Aorta (tissue), 5 donors: ENCODE measurements at places on chromosomes 12 and 14. TPM values are rescaled to one million over a fixed set of nuclear protein-coding genes. Genes with fewer than 3 reads are reported as not detected.

DNA sequence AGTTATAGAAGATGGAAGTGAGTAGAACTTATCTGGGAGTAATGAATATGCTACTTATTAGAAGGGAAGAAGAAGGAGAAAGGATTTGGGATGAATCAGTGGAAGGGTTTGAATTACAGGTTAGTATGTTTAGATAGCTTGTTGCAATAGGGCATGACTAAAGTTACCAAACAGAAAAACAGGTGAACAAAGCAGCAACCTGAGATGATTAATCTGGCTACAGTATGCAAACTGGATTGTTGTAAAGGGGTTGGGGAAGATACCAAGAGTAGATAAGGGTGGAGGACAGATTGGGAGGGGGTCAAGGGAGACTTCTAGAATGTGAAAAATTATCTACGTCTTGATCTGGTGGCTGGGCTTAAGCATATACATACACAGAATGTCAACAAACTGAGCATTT lies 73.4 kb upstream of the CLEC14A start:
- H3K27me3 ChIP-seq, result no peaks in the 10 kb centered on the region
- no peaks in the 10 kb centered on the region for H3K36me3 ChIP-seq
- H3K4me3 ChIP-seq, result no peak overlapping the region
- H3K27ac ChIP-seq, result no peak overlapping the region
- DNase-seq, result no peak

DNA sequence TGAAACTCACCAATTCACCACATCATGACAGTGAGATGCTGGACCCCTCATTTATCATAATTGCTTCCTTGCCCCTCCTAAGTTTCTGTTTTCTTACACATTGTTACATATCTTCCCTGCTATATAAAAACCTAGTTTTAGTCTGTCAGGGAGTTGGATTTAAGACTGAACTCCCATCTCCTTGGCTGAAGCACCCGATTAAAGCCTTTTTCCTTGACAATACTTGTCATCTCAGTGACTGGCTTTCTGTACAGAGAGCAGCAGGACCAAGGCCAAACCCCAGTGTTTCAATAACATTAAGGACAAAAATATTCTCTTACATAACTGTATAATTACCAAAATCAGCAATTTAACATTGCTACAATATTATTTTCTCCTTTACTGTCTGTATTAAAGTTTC lies 928.4 kb downstream of the TMTC2 start:
- H3K4me1 ChIP-seq, result no peaks in the 10 kb centered on the region
- DNase-seq, result no peak
- H3K27me3 ChIP-seq, result no peaks in the 10 kb centered on the region
- H3K36me3 ChIP-seq, result no peaks in the 10 kb centered on the region
- no peak overlapping the region for H3K27ac ChIP-seq
- H3K4me3 ChIP-seq, result no peak overlapping the region

GRCh38 chr14:54979039-54979438 lies 47.9 kb downstream of the WDHD1 start:
- H3K36me3 ChIP-seq, result no peaks in the 10 kb centered on the region
- H3K27me3 ChIP-seq, result no peaks in the 10 kb centered on the region
- H3K4me3 ChIP-seq, result no peak overlapping the region
- H3K4me1 ChIP-seq, result no peaks in the 10 kb centered on the region
- H3K27ac ChIP-seq, result no peak overlapping the region

DNA sequence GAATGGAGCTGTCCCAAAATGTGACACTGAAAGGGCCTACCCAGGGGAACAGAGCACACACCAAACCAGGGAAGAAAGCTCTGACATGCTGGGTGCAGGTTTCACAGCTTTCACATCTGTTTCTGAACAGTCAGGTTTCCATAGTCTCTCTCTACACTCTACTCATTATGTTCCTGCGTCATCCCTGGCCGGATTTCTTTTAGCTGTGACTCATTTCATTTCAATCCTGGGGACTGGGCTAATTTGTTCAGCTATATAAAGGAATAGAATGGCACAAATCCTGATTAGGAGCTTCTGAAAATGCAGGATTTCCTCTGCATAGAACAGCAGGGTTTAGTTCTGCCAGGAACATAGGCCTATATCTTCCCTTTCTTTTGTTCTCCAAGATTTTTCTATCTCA lies 649.8 kb downstream of the RPS29 start:
- H3K36me3 ChIP-seq, result no peaks in the 10 kb centered on the region
- no peaks in the 10 kb centered on the region for H3K4me1 ChIP-seq
- DNase-seq, result no peak
- no peak overlapping the region for H3K4me3 ChIP-seq
- no peak overlapping the region for H3K27ac ChIP-seq

DNA sequence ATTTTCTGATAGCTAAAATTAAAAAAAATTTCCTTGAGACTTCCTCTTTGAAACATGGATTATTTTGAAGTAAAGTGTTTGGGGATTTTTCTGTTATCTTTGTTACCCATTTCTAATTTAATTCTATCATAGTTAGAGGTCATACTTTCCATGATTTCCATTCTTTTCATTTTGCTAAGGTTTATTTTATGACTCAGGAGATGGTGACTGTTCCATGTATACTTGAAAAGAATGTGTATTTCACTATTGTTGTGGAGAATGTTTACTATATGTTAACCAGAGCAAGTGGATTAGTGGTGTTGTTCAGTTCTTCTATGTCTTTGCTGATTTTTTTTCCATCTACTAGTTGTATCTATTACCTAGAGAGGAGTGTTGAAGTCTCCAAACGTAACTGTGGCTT lies 250.5 kb upstream of the PELI2 start:
- no peak overlapping the region for H3K27ac ChIP-seq
- H3K4me1 ChIP-seq, result no peaks in the 10 kb centered on the region

DNA sequence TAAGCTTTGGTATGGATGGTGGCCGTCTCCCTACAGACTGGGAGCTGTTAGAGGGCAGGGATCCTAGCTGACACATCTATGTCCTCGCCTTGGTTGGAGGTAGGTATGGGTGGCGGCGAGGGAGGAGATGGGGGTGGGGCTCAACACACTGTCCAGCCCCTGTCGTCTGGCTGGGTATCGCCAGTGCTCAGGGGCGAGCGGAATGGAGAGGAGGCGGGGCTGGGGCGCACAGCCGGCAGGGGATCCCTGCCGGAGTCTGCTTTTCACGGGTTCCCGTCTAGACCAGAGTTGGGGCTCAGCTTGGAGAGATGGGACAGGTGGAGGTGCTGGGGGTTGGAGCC lies 16.1 kb downstream of the TAMALIN start:
- H3K36me3 ChIP-seq, result no peaks in the 10 kb centered on the region
- no peaks in the 10 kb centered on the region for H3K27me3 ChIP-seq
- no peak for DNase-seq
- H3K4me1 ChIP-seq, result no peaks in the 10 kb centered on the region

- no peaks in the 10 kb centered on the region for H3K4me1 ChIP-seq
- H3K36me3 ChIP-seq, result no peaks in the 10 kb centered on the region
- H3K27me3 ChIP-seq, result no peaks in the 10 kb centered on the region
- no peak for DNase-seq
- H3K4me3 ChIP-seq, result no peak overlapping the region
These were observed 786.8 kb downstream of the DIO2 start for GRCh38 chr14:79424462-79424861.

DNA sequence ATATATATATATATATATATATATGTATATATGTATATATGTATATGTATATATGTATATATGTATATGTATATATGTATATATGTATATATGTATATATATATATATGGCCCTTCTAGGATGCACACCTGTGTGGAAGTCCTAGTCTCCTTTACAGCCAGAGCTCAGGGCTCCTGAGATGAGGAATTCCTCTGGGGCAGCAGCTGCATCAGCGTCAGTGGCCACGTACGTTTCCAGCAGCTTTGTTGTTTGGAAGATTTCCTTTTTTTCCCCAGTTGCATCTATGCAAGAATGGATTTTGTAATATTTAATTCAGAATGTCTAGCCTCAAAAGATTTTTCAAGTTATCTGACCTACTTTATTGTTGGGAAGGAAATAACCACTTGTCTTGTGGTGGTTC lies 68.6 kb downstream of the TNFAIP2 start:
- H3K36me3 ChIP-seq, result no peaks in the 10 kb centered on the region
- no peaks in the 10 kb centered on the region for H3K27me3 ChIP-seq

- H3K36me3 ChIP-seq, result peaks cover 18% of the 10 kb centered on the region
- no peaks in the 10 kb centered on the region for H3K4me1 ChIP-seq
- no peak overlapping the region for H3K27ac ChIP-seq
- no peak overlapping the region for H3K4me3 ChIP-seq
- H3K27me3 ChIP-seq, result no peaks in the 10 kb centered on the region
These were observed 168.9 kb downstream of the ESR2 start for GRCh38 chr14:64125270-64125669.

- no peak overlapping the region for H3K27ac ChIP-seq
- H3K27me3 ChIP-seq, result no peaks in the 10 kb centered on the region
- no peak for DNase-seq
- H3K4me3 ChIP-seq, result no peak overlapping the region
- no peaks in the 10 kb centered on the region for H3K4me1 ChIP-seq
These were observed 68.3 kb downstream of the SEC23A start for GRCh38 chr14:39034481-39035296.

- no peak overlapping the region for H3K4me3 ChIP-seq
- no peaks in the 10 kb centered on the region for H3K36me3 ChIP-seq
- DNase-seq, result no peak
- H3K27me3 ChIP-seq, result no peaks in the 10 kb centered on the region
- no peak overlapping the region for H3K27ac ChIP-seq
These were observed 113.8 kb upstream of the CCDC175 start for GRCh38 chr14:59690426-59690825.

- no peaks in the 10 kb centered on the region for H3K4me1 ChIP-seq
- no peak for DNase-seq
- no peak overlapping the region for H3K27ac ChIP-seq
- H3K4me3 ChIP-seq, result no peak overlapping the region
- H3K36me3 ChIP-seq, result no peaks in the 10 kb centered on the region
These were observed 239.8 kb downstream of the RGS6 start for GRCh38 chr14:72172049-72172448.

- no peaks in the 10 kb centered on the region for H3K4me1 ChIP-seq
- no peaks in the 10 kb centered on the region for H3K36me3 ChIP-seq
- no peak overlapping the region for H3K4me3 ChIP-seq
These were observed 12.8 kb downstream of the TNFRSF1A start for GRCh38 chr12:6328945-6329702.

GRCh38 chr12:97024393-97024792 lies 117.3 kb downstream of the NEDD1 start:
- H3K4me1 ChIP-seq, result no peaks in the 10 kb centered on the region
- no peaks in the 10 kb centered on the region for H3K36me3 ChIP-seq
- H3K27ac ChIP-seq, result no peak overlapping the region
- H3K4me3 ChIP-seq, result no peak overlapping the region
- no peak for DNase-seq
- H3K27me3 ChIP-seq, result no peaks in the 10 kb centered on the region

DNA sequence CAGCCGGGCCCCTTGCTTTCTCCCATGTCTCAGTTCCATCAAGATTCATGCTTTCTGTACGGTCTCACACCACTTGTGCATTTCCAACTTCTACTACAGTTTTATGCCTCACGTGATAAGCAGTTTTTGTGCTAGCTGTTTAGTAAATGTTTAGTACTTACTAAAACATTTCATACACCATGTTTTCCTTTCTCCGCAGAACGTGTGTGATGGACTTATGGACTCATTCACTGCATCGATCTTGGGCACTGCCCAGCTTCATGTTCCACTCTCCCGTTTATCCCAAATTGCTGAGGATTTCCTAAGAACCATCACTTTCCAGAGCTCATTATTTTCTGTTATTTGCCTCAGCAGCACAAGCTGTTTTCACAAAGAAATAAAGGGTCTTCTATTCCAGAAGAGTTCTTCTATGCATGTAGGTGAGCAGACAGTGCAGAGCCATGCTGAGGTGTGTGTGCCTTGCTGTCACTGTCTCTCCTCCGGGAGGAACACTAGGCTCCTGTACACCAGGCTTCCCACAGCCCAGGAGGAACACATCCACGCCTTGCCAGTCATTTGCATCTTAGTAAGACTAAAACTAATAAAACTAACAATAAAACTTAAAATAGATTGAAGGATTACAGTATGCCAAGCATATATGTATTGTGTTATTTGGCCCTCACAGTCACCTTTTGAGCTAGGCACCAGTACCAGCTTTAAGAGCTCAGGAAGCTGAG lies 90.3 kb upstream of the EEA1 start:
- no peaks in the 10 kb centered on the region for H3K36me3 ChIP-seq
- no peak overlapping the region for H3K4me3 ChIP-seq
- no peaks in the 10 kb centered on the region for H3K4me1 ChIP-seq
- H3K27me3 ChIP-seq, result no peaks in the 10 kb centered on the region
- H3K27ac ChIP-seq, result no peak overlapping the region

GRCh38 chr14:72810201-72810600 lies 83.7 kb downstream of the DPF3 start:
- no peaks in the 10 kb centered on the region for H3K36me3 ChIP-seq
- H3K4me1 ChIP-seq, result no peaks in the 10 kb centered on the region
- no peak overlapping the region for H3K27ac ChIP-seq
- no peak for DNase-seq

GRCh38 chr12:127205781-127206555 lies 1061.0 kb upstream of the TMEM132C start:
- H3K36me3 ChIP-seq, result no peaks in the 10 kb centered on the region
- H3K27me3 ChIP-seq, result no peaks in the 10 kb centered on the region
- H3K4me1 ChIP-seq, result no peaks in the 10 kb centered on the region
- no peak overlapping the region for H3K4me3 ChIP-seq
- no peak for DNase-seq

DNA sequence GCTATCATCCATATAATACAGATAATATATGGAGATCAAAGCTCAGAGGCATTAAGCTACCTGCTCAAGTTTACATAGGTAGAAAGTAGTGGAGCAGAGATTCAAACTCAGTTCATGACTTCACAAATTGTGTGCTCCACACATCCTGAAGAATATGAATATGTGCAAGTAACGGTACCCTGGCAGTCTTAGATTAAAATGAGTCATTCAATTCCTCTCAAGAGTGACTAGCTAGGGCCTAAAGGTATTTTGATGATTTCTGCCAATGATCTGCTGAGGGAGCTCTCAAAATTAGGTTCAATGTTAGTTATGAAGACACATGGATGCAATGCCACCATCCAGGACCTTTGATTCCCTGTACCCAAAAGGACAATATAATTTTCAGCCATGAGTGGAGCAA lies 58.9 kb downstream of the GRIP1 start:
- H3K4me3 ChIP-seq, result no peak overlapping the region
- no peak for DNase-seq
- H3K4me1 ChIP-seq, result no peaks in the 10 kb centered on the region
- no peaks in the 10 kb centered on the region for H3K36me3 ChIP-seq
- no peaks in the 10 kb centered on the region for H3K27me3 ChIP-seq
- H3K27ac ChIP-seq, result no peak overlapping the region

DNA sequence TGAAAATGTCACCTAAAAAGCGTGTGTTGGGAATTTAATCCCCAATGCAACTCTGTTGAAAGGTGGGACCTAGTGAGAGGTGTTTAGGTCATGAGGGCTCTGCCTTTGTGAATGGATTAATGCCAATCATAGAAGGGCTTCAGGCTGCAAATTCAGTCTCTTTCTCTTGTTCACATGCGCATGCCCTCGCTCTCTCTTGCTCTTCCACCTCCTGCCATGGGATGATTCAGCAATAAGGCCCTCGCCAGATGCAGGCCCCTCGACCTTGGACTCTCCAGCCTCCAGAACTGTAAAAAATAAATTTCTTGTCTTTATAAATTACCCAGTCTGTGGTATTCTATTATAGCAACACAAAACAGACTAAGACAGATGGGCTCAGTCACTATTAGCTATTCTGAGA lies 55.4 kb downstream of the PLXNC1 start:
- no peak overlapping the region for H3K27ac ChIP-seq
- no peak for DNase-seq
- H3K27me3 ChIP-seq, result no peaks in the 10 kb centered on the region
- H3K36me3 ChIP-seq, result no peaks in the 10 kb centered on the region

Gene AGAP2
- total RNA-seq, result 2.6 TPM

Gene SLC25A47
- not detected for total RNA-seq

Gene TMEM63C
- total RNA-seq, result 0.26 TPM

Gene RNU4-1
- total RNA-seq, result 2,225 TPM

Gene CARMIL3
- total RNA-seq, result 0.42 TPM

Gene CMA1
- total RNA-seq, result 0.52 TPM

Gene SLC4A8
- 3.2 TPM for total RNA-seq

Gene CD163L1
- 39.8 TPM for total RNA-seq

Gene LBHD2
- not detected for total RNA-seq

Gene HRK
- total RNA-seq, result 0.06 TPM

Gene BICDL1
- 1.7 TPM for total RNA-seq

Gene PLEKHH1
- 3.9 TPM for total RNA-seq
